ENCODE measurements at places on chromosomes 5 and 9. TPM values are rescaled to one million over a fixed set of nuclear protein-coding genes. Genes with fewer than 3 reads are reported as not detected.

The PKD2L2 gene
- 2.6 TPM for total RNA-seq

The MPDZ gene
- total RNA-seq = 40.2 TPM

The LTC4S gene
- total RNA-seq = 3.7 TPM

The TRAF2 gene
- total RNA-seq = 4.7 TPM

The SOHLH1 gene
- under 0.01 TPM for total RNA-seq

The NFIL3 gene
- 15.1 TPM for total RNA-seq

The DRD1 gene
- total RNA-seq = not detected

The DIPK1B gene
- total RNA-seq = 11.0 TPM

The MAN2A1 gene
- 81.4 TPM for total RNA-seq

All from skeletal muscle tissue (tissue), 5 donors.